ENCODE measurements at places on chromosomes 7 and 10.

DNA sequence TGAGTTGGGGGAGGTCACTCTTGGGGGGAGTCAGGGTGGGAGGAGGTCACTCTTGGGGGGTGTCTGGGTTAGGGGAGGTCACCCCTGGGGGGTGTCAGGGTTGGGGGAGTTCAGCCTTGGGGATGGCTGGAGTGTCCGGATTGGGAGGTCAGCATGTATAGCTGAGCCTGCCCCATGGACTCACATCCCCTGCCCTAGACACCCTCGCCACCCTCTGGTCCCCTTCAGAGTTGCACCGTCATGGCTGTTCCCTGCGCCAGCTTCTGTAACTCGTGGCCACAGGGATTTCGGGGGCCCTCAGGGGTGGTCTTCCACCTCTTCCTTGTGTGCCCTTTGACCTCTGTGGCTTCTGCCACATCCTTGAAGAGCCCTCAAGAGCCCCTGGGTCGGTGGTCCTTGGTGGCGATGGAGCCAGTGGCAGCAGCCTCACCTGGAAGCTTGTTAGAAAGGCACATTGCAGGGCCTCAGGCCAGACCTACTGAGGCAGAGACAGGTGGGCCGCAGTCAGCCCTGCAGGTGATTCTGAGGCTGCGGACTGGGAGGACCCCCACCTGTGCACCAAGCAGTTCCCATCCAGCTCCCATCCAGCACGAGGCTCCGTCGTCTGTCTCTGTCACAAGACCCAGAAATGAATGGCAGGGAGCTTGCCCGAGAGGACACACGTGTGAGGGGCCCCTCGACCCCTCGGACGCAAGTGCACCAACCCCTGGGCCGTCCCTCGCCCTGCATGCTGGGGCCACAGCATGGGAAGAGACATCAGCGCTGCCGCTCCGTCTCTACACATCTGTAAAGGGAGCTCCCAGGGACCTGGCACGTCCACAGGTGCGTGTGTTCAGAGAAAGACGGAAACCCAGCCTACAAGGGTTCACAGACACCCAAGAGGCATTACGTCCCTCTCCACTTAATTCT is 44.7 kb upstream of the SUN1 start:
- DNase-seq = no peak

GRCh38 chr10:116888380-116889055 is 39.2 kb downstream of the ENO4 start:
- no peak for DNase-seq

DNA sequence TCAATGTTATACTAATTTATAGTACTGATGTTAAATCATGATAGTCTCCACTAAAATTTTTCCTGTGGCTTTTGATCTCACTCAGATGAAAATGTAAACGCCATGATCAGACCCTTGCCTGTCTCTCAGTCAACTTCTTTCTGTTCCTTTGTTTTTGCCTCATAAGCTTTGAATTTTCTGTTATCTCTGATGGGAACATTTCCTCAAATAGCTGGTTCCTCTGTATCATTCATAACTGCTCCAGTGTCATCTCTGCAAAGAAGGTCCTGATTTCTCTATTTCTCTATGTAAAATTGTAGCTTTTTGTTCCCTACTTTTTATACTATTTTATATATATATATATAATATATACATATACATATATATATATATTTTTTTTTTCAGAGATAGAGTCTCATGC is 67.5 kb downstream of the GPR141 start:
- no peak for DNase-seq

DNA sequence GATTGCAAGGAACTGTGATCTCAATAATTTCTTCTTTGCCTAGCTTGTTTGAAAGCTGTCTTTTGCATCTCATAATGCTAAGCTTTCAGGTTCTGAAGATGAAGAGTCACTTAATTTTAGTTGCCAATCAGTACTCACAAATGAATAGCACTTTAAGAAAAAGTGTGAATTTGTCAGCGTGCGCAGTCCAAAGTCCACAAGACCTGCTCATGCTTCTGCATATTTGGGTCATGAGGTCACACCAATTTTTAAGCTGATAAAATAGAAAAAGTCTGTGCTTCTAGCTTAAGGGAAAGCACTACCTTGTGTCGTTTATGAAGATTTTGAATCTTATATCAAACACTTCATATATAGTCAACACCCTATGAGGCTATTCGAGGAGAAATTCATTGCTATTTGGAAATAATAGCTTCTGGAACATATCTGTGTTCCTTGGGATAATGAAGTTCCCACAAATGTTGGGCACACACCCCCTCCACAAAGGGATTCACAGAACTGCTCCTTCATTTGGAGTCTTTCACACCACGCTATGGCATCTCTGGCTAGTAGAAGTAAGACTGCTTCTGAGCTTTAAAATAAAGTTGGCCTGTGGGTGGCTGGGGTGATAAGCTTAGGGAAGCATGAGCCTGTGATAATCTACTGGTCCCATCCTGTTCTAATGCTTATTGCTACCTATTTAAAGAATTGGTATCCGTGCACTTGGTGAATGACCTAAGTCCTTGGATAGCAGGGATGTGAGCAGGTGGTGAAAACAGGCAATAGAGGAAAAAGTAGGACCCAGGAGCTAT is 33.3 kb downstream of the A1CF start:
- DNase-seq = no peak

GRCh38 chr7:7918736-7919448 is 49.7 kb upstream of the GLCCI1 start:
- no peak for DNase-seq

- DNase-seq = no peak
Measured at GRCh38 chr7:26620352-26620751, 244.0 kb downstream of the SKAP2 start.

GRCh38 chr7:12220389-12221046 is 9.4 kb downstream of the TMEM106B start:
- DNase-seq = no peak
